ENCODE measurements at places on chromosomes 3 and 15. TPM values are rescaled to one million over a fixed set of nuclear protein-coding genes. Genes with fewer than 3 reads are reported as not detected.

DNA sequence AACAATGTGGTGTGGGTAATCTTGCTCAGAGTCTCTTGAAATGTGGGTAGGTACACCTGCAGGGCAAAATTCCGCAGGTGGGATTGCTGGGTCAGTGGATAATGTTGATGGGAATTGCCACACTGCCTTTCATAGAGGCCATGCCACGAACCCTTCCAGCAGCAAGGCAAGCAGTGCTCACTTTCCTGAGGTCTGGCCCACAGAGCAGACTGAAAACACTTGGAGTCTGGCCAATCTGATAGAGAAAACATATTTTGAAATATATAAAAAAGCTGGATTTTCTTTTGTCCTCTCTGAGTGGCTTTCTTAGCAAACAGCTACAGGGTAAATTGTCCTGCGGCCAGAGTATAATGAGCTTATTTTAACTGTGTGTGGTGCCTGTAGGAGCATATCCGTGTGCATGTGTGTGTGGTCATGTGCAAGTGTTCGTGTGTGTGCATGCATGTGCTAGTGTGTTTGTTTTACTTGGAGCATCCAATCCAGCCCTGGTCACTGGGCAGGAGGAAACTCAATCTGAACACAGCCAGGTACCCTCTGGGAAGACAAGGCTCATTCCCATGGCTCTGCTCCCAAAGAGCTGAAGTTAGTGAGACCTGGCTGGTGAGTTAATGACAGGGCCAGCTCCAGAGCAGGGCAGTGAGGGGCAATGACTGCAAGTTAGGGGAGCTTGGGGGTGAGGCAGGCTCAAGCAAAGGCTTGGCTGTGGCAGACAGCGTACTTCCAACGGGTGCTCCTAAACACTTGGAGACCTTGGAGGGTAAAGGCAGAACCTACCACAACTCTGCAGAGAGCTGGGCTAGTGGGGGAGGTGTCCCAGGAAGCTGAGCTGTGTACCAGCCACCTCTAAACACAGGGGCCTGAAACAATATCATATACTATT, 91.3 kb downstream of the PLXNA1 start:
- no peaks in the 10 kb centered on the region for H3K27me3 ChIP-seq
- no peak overlapping the region for H3K27ac ChIP-seq
- no peaks in the 10 kb centered on the region for H3K36me3 ChIP-seq
- no peak overlapping the region for H3K4me3 ChIP-seq
- no peak for DNase-seq
- H3K4me1 ChIP-seq: no peaks in the 10 kb centered on the region

GRCh38 chr15:41990243-41990605, 17.9 kb upstream of the EHD4 start:
- no peaks in the 10 kb centered on the region for H3K36me3 ChIP-seq
- H3K27ac ChIP-seq: no peak overlapping the region
- no peak overlapping the region for H3K4me3 ChIP-seq

GRM2 gene
- 0.32 TPM for total RNA-seq

SLC9C1 gene
- total RNA-seq: 0.32 TPM
